ENCODE measurements at places on chromosomes 5 and 9.

GRCh38 chr5:142441616-142442015 lies 116.8 kb upstream of the SPRY4 start:
- DNase-seq: no peak

DNA sequence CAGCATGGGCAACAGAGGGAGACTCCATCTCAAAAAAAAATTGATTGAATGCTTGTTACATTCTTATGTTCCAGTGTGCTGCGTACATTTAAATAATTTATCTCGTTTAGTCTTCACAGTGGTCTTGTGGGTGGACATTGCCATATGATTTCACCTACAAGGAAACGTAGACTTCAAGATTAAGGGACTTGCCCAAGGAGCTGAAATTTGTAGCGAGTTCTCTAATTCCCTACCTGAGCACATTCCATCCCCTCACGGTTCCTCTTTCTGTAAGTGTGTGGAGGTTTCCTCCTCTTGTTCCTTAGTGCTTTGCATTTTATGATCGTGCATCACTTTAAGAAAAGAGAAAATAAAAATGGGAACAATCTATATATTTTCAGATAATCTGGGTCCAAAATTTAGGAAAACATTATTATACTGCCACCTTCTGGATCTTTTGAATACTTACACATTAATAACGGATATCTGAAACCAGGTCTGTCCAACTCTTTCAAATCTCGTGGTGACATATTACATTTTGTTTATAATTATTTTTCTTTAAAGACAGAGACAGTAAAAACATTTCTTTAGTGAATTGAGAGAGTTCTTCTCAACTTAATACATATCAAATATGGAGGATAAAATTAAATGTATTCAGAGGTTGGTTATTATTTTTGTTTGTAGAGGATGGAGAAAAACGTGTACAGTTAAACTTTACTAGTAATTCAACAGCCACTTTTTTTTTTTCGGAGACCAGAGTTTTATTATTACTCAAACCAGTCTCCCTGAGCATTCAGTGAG lies 29.9 kb upstream of the C7 start:
- DNase-seq: no peak

- no peak for DNase-seq
These were observed 1013.3 kb downstream of the MAT2B start for GRCh38 chr5:164518741-164519080.

DNA sequence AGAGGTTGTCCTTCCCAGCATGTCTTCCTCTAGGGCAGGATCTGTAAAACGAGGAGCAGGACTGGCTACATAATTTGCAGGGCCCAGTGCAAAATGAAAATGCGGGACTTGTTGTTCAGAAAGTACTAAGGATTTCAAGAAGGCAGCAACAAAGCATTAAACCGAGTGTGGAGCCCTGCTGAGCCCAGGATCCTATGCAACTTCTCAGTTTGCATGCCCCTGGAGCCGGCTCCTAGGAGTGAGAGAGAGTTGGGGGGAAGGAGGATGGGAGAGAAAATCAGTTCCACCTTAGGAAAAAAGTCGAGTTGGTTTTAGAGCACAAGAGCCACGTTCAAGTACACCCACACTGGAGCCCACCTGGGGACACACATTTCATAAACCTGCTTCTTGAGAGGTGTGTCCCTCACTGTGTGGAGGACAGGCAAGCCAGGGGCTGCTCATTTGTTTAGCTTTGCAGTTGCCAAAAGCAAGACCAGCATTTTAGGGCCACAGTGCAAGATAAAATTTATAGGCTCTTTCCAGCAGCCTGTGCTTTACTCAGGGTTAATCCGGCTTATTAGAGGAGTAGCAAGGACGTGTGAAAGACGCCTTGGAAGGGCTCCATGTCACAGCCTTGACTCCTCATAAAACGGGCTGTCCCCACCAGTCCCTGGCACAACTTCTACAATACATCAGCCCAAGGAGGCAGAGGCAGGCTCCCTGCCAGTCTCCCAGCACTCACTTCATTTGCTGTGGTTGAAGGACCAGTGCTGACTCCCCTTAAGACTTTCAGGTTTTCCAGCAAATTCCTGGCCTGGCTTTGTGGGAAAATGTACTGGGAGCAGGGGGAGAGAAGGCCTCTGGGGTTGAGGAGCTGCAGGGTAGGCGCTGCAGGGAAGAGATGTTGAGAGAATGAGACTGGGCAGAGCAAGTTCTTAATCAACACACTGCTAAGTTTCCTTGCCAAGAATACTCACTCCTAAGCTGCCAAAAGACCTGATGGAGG lies 159.7 kb upstream of the SEMA6A start:
- no peak for DNase-seq

- DNase-seq: no peak
These were observed 10.1 kb downstream of the LHFPL2 start for GRCh38 chr5:78638423-78638822.

- DNase-seq: no peak
These were observed 21.2 kb downstream of the ABLIM3 start for GRCh38 chr5:149162401-149163084.

Measured in activated CD8-positive, alpha-beta memory T cell treated with anti-CD3 and anti-CD28 coated beads for 48 hours (primary cell).